Common myeloid progenitor, CD34-positive (primary cell): ENCODE measurements at places on chromosomes 7 and 10.

DNA sequence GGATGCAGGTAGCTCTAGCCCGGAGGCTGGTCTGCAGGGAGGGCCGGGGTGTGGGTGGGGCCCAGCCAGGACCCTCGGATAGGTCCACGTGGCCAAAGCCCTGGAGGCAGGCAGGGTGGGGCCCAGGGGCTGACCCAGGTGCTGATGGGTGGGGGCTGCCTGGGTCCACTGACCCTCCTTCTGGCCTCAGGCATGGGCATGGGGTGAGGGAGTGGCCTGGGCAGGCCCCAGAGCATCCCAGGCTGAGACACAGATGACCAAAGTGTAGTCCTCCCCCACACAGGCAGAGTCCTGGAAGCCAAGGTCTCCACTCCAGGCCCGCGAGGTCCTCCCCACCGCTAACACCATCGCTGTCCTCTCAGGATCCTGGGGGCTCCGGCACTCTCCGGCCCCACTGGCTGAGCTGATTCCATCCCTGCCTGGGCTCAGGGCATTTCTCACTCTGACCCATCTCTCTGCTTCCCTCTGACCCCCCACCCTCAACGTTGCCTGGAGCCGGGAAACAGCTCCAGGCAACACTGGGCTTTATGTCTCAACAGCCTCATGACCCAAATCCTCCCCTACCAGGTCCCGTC lies 20.7 kb upstream of the PPP2R2D start:
- no peak for DNase-seq

- no peak for DNase-seq
Observed at GRCh38 chr10:77417359-77417758, 220.2 kb downstream of the KCNMA1 start.

DNA sequence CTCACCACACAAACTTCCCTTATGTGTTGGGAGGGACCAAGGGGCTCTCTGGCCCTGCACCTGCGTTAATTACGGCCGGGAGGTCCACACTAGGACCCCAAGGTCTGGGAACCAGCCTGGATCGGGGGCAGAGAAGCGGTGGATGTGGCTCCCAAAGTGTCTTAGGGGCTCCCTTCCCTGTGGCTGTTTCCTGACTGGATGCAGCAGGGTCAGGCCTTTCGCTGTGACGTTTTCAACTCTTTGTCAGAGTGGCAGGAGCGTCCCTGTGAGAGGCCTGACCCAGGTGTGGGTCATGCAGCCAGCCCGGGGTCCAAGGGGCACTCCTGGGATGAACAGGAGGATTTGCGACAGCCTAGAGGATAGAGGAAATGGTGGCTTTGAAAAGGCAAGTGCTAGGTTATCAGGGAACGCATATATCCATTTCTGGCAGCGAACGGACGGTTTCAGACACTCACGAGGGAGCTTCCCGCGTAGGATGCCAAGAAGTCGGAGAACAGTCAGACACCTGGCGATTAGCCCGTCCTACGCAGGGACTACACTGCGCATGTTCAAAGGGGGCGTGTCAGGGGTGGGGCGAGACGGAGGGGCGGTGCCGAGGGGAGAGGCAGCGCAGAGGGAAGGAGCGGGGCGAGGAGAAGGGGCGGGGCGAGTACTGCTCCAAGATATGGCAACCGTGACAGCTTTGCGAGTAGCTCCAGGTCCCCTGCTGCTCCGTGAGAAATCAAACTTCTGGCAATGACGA lies 46.2 kb upstream of the ZNF716 start:
- no peak for DNase-seq

DNA sequence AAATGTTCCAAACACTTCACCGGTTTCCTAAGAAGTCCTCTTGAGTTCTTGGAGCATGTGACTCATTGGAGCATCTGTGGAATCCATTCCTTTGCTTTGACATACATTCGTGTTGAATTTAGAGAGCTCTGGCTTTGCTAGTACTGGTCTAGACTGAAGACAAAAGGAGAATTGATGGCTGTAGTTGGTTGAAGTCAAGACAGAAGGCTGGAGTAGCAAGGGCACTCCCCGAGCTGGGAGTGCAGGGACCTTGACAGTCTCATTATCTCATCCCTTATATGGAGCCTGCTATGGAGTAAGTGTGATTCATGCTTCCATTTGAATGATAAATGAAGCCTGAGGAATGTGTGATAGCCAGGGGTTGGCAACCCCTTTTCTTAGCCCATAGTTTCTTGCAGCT lies 1249.1 kb downstream of the TYW1 start:
- no peak for DNase-seq

GRCh38 chr7:4682621-4683042 lies 537 bp downstream of the FOXK1 start:
- DNase-seq: no peak

DNA sequence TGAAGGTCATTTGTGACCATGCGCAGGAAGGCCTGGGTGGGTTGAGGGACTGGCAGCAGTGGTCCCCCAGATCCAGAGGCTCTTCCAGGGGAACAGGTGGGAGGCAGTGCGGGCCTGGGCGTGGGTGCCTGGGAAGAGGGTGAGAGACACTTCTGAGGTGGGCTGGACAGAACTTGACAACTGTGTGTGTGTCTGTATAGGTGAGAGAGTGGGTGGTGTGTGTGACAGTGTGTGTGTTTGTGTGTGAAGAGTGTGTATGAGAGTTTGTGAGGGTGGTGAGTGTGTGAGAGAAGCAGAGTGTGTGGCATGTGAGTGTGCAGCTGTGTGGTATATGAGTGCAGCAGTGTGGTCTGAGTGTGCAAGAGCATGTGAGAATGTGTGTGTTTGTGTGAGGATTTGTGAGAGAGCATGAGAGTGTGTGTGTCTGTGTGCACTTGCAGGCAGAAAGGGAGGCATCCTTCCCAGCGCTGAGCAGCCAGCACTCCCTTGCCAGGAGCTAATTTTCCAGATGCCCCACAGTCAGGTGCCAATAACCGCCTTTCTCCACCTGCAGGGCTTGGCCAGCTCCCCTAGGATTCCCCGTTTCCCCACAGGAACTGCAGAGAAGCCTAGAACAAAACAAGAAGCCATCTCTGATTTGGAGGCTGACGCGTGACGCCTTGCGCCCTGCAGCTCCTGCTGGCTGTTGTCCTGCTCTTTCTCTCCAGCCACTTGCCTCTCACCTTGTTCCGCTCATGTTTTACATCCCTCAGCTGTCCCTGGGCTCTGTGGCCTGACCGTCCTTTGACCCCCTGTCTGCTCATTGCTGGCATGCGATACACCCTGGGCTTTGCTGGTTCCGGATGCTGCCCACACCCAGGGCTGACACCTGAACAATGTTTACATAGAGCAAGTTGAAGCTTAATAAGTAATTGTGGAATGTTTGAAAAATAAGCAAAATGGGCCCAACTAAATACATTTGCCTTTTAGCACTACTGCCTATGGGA lies 88.0 kb downstream of the TMEM178B start:
- DNase-seq: no peak

GRCh38 chr7:71750290-71750689 lies 618.3 kb downstream of the GALNT17 start:
- no peak for DNase-seq

DNA sequence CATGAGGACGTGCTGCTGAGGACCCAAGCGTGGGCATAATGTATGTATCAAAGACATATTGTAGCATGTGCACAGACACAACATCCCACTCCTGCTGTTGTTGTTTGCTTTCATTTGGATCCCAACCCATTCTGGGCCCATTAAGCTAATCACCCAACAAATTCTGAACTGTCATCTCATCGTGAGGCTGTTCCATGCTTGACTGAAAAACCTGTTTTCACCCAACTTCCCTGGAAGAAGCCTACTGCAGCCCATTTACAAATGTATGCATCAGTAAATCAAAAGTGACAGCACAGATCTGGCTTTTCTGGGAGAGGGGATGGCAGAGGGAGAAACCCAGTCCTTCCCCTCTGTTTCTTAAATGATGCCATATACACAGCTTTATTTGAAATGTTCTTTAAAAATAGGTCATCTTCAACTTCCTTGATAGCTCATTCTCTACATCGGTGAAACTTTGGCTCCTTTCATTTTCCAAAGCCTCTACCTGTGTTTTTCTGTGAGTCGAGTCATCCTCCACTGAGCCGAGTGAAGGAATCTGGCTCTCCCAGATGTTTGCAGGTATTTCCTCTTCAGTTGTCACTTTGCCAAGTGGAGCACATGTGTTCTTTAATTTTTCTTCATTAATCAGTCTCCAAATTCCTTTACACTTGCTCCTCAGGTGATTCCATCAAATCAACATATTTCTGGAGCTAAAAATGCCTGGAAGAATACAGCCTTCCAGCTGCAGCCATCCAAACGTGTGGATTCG lies 151.8 kb downstream of the CHN2 start:
- DNase-seq: no peak

- DNase-seq: peak; percentile 97
Observed at GRCh38 chr10:22133749-22134624, 83.8 kb downstream of the EBLN1 start.

DNA sequence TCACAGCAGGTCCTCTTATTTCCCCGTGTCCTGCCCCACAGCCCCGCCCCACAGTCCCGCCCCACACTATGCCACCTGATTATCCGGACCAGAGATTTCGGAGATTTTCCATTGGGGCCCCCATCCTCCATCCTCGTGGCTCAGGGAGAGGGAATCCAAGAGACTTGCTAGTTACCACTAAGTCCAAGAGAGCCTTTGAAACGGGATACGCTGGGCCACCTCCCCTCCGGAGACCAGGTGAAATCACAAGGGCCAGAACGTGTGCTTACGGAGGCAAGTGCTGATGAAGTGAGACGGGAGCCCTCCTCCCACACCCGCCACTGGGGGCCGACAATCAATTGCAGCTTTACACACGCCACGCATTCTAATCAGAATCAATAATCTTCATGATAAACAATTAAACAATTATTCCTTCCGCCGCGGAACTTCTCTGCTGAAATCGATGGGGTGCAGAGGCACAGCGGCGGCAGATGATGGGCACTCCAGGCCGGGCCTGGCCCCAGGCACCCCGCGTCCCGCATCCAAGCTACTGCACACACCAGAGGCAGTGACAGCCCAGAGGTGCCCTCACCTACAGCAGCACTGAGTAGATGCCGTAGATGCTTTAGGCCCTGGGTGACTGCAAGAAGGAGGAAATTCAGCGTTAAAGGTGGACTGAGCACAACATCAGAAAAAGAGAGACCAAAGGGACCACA lies 534.0 kb upstream of the FOXK1 start:
- no peak for DNase-seq

GRCh38 chr10:110304394-110304779 lies 333 bp downstream of the SMNDC1 start:
- no peak for DNase-seq

- no peak for DNase-seq
Observed at GRCh38 chr7:159128767-159129166, 15.9 kb downstream of the VIPR2 start.

GRCh38 chr10:69360485-69361302 lies 56.0 kb downstream of the TACR2 start:
- DNase-seq: no peak

- DNase-seq: no peak
Observed at GRCh38 chr7:154699417-154699816, 303.5 kb downstream of the PAXIP1 start.

GRCh38 chr10:31927565-31927883 lies 1.1 kb downstream of the ARHGAP12 start:
- peak; percentile 56 for DNase-seq

DNA sequence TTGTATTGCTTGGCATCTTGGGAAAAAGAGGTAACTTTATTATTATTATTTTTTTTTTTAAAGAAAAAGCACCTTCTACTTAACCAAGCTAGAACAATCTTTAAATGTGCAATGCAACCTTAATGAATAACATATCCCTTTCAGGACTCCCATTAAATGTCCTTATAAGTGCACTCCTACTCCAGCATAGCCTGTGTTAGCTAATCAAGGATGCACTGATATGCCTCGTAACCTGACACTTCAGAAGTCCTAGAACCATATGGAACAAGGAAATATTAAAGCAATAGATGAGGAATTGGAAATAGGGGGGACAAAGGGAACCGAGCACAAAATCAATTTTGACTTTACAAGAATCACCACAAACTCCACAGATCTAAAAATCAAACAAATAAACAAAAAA lies 522.4 kb downstream of the PARD3 start:
- no peak for DNase-seq

- no peak for DNase-seq
Observed at GRCh38 chr7:77697535-77697831, 1.2 kb downstream of the RSBN1L start.

- DNase-seq: peak; percentile 5
Observed at GRCh38 chr10:33921970-33922605, 587.6 kb upstream of the NRP1 start.
